Activated naive CD4-positive, alpha-beta T cell treated with anti-CD3 and anti-CD28 coated beads, Interleukin-2, amount 50 U/mL, for 72 hours (primary cell): ENCODE measurements at places on chromosomes 1 and 21.
A peak's percentile ranks its signal among the peaks of the same experiment; 100 is the strongest.

GRCh38 chr1:104852151-104852550, 1102.5 kb downstream of the AMY1C start:
- DNase-seq, result no peak

GRCh38 chr1:71296551-71297134, 215.8 kb upstream of the ZRANB2 start:
- DNase-seq, result no peak

DNA sequence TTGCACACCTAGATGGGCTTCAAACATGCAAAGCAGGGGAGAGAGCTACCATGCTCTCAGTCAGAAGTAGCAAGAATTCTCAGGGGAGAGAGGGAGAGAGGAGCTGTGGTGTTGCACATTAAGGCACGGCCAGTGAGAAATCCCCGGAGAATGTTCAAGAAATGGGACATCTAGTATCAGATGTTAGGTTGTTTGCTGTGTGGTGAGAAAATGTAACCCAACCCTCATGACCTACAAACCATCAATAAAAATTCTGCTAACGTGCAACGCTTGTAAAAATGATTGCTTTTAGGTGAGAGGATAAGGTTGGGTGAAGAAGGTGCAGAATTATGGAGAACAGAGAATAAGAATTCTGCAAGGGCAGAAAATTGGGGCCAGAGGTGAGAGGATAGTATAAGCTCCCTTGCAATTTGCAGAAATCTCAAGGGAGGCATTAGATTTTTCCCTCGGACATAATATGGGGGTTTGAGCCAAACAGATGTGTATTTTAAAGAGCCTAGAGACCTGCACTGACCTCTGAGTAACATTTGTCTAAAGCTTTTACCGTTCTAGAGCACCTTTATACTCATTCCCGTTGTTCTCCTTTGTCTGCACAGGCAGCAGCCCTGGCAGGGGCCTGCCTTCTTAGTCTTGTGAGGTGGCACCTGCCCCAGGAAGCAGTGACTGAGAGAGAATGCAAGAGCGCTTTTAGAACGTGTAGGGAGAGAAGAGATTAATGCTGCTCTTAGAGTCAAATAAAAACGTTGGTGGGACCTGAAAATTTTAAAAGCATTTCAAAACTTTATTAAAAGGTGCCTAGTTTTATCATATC, 25.4 kb upstream of the KIAA0040 start:
- no peak for DNase-seq

DNA sequence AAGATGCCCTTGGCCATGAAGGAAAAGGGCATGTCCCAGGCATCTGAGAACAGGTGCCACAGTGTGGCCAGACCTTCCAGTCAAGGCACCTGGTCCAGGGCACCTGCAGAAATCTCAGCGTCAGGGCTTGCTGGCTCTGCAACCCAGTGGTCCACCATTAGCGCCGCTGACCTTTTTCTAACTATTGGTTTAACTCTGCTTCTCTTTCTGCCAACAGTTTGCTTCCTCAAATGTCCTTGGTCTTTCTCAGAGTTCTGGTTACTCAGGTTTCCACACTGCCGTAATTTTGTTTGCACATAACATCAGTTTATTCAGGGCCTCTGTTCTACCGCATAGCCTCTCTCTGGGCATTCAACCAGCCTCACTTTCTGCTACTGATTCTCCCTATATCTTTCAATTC, 16.5 kb upstream of the FYB2 start:
- DNase-seq, result no peak

DNA sequence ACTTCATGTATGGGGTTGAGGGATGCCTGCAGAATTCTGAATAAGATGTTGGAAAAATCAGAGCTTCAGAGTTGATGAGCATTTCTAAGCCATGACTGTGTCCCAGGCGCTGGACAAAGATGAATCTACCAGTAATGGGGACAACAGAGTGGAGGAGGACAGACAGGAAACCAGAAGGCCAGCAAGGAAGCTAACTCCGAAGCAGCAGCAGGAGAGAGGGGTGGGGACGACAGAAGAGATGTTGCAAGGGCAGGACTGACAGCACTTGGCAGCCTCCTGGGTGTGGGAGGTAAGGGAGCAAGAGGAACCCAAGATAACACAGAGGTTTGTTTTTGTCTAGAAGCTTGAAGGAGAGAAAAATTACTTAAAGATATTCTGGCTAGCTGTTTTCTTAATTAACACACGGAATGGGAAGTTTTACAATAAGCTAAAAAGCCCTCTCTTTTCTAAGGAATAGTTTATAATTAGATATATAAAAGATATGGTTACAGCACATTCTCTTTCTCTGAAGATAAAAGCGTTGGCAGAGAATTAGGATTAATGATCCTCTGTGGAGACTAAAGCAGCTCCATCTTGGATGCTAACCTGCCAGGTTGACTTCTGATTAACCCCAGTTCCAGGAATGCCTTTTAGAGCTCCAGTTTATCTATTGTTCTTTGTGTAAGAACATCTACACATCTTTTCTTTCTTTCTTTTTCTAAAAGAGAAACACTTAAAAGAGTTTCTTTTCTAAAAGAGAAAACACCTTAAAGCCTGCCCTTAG, 92.7 kb downstream of the TENT5C start:
- DNase-seq, result no peak

DNA sequence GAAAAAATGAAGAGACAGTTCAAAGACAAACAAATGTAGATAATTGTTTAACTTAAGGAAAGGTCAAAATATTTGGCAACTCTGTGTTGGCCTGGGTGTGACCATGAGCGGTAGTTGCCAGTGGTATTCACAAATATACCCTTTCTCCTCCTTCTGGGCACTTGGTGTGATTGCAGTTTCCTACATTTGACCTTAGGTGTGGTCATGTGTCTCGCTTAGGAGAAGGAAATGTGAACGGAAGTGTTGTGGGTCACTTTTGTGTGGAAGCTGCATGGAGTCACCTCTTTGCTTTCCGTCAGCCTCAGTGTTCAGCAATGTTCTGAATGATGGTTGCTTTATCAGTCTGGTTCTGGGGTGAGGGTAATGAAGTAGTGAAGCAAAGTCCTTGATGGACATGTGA, 3.4 kb upstream of the PCSK9 start:
- no peak for DNase-seq

DNA sequence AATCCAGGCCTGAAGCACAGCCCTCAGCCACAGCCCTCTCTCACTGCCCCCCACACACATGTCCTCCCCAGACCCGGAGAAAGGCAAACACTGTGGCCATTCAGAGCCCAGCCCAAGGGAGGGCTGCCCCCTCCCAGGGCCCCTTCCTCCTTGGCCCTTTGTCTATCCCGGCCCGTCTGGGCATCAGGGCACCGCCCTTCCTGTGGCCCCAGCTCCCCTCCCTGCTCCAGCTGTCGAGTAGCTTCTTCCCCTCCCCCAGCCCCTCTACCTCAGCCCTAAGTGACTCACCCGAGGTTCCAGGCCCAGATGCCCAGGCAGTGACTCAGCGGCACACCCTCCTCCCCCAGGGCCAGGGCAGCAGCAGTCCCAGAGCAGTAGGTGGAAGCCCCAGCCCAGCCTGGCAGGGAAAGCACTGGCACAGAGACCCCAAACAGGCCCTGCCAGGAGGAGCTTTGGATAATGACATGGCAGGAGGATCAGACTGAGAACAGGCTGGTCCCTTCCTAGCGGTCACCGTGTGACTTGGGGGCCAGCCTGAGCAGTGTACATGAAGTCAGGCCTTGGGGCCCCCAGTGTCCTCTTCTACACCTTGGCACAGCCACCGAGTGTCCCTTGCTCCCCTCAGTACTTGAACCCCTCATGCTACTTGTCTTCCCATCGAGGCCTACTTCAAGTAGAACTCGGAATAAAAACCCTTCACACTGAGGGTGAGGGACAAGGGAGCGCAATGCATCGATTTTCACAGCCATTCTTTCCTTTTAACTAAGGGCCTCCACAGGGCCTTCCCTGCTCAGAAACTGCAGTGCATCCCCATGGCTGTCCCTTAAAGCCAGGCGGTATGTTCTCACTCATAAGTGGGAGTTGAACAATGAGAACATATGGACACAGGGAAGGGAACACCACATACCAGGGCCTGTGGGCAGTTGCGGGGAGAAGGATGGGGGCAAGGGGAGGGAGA, 1.0 kb upstream of the S100A2 start:
- DNase-seq, result peak; percentile 84

DNA sequence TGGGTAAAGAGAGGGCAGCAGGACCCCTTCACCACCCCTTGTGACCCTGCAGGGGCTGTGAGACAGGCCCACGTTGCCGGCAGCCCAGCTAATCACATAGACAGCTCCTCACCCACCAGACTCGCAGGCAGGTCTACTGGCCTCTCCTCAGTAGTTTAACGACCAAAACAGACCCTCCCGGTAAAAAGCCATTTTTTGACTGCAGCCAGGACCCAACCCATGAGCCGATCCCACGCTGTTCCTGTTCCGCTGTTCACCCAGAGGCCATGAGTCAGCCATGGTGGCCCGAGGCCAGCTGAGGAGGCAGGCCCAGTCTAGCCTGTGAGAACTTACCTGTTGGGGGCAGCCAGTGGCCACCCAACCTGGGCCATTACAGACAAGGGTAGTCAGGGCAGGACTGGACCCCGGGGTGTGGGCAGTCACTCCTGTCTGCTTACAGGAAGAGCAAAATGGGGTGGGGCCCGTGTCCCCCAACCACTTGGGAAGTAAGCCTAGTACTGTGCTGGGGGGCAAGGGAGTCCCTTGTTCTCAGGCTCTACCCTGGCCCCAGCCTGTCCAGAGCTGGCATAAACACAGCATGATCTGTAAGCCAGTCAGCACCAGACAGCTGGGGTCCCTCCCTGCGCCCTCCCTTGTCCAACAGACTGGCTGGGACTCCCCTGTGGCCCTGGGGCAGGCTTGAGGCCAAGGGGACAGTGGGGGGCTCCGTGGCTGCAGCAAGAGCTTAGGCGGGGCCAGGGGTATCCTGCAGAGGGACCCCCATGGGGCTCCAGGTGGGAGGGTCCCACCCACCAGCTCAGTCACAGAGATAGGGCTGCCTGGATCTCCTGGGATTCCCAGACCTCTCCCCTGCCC, 61.9 kb downstream of the WNT9A start:
- no peak for DNase-seq

GRCh38 chr1:187032982-187033692, 204.4 kb downstream of the PLA2G4A start:
- no peak for DNase-seq

DNA sequence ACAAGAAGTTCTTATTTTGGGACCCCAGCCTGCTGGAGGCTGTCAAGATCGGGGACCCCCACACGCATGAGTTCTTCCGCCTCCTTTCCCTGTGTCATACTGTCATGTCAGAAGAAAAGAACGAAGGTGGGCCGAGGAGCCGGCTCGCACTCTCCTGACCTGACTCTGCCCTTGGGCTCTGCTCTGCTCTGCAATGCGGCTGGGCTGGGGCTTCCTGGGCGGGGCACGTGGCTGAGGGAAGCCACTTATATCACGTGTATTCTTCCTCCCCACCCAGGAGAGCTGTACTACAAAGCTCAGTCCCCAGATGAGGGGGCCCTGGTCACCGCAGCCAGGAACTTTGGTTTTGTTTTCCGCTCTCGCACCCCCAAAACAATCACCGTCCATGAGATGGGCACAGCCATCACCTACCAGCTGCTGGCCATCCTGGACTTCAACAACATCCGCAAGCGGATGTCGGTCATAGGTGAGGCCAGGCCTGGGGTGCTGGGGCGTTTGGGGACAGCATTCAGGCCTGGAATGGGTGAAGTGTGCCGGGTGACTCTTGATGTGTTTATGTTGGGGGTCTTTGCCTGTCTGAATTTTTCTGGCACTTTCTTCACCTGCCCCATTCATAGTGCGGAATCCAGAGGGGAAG, 17.6 kb downstream of the ATP8B2 start:
- no peak for DNase-seq

- DNase-seq, result no peak
Measured at GRCh38 chr1:81242103-81242502, 558.6 kb upstream of the ADGRL2 start.

GRCh38 chr21:14300074-14300473, 82.9 kb downstream of the HSPA13 start:
- DNase-seq, result no peak

DNA sequence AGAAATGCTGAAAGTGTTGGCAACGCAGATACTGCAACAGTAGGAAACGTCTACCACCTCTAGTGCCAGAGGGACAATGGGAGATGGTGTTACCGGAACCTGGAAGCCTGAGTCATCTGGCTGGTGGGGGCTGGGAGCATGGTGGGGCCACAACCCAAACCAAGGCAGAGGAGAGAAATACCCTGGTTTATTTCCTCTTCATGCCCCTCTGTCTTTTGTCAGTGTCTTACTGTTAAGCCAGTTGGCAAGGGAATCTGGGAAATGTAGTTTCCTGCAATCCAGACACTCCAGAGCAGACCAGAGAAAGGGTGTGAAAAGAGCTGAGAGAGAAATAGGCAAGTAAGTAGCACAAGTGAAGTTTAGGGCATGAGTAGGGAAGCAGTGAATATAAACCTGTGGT, 14.8 kb downstream of the DNTTIP2 start:
- no peak for DNase-seq

- no peak for DNase-seq
Measured at GRCh38 chr1:100769323-100769722, 49.8 kb downstream of the VCAM1 start.

GRCh38 chr21:42236014-42236413, 17.1 kb downstream of the ABCG1 start:
- no peak for DNase-seq

- DNase-seq, result no peak
Measured at GRCh38 chr1:233936842-233937241, 32.4 kb downstream of the SLC35F3 start.

DNA sequence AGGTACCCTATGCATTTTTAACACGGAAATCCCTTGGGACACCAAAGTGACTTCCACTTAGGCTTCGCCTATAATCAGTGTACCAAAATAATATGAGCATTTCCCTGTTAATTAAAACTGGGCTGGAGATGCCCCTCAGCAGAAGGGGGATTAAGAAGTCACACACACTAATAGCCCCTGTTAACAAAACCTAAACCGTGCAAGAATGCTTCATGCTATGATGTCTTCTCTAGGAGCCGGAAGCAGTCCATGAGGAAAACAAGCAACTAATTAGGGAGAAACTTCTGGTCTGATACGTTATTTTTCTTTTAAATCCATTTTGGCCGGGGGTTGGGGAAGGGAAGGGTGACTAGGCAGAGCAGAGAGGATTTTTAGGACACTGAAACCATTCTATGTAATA, 123.4 kb downstream of the ESRRG start:
- no peak for DNase-seq

GRCh38 chr1:161013131-161013487, 7.8 kb downstream of the F11R start:
- DNase-seq, result no peak

DNA sequence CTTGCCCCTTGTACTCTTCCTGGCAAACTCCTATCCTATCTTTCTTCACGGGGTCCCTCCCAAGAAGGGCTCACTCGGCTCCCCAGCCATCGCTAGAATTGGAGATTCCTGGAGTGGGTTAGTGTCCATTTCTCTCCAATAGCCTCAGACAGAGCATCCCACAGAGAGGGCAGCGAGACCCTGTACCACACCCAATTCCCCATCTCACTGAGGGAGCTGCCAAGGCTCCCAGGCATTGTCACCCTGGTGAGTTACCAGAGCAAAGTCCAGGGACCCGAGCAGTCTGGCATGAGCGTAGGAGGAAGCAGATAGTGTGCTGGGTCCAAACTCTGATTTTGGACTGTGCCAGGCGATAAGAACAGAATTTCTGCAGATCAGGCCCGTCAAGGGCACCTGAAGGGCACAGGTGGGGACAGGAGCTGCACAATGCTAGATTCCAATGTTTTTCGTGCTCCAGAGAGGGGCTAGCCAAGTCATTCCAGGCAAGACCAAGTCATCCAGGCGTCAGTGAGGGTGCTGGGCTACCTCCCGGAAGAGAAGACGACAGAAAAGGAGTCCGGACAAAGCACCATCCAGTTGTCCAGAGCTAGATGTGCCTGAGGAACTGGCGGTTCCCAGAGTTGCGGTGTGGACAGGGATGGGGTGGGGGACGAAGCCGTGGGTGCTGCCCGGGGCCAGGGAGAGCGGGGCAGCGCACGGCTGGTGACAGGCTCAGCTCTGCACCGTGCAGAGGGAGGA, 15.3 kb downstream of the AKR7A3 start:
- DNase-seq, result no peak

GRCh38 chr1:59393211-59394180, 96.6 kb downstream of the FGGY start:
- no peak for DNase-seq
